ENCODE measurements at places on chromosomes 1 and 21.
A peak's percentile ranks its signal among the peaks of the same experiment; 100 is the strongest.

- DNase-seq = no peak
Measured at GRCh38 chr21:31660591-31660990, 1.1 kb downstream of the SOD1 start.

DNA sequence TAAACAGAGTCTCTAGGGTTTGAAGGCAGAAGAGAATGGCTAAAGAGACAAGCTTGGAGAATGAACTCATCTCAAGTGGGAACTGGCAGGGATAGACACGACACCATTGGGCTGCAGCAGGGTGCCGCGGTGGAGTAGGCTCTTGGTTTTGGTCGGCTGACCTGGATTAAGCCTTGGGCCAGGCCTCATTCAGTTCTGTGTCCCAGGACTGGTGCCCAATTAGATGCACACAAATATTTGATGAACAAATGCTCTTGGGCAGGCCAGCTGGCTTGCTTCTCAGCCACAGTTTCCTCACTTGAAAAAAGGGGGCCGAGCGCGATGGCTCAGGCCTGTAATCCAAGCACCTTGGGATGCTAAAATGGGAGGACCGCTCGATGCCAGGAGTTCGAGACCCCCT lies 53.4 kb upstream of the CITED4 start:
- DNase-seq = no peak

- no peak for DNase-seq
Measured at GRCh38 chr1:16254263-16254928, 17.4 kb upstream of the CPLANE2 start.

GRCh38 chr1:115237507-115237906 lies 100.5 kb downstream of the NGF start:
- DNase-seq = no peak

DNA sequence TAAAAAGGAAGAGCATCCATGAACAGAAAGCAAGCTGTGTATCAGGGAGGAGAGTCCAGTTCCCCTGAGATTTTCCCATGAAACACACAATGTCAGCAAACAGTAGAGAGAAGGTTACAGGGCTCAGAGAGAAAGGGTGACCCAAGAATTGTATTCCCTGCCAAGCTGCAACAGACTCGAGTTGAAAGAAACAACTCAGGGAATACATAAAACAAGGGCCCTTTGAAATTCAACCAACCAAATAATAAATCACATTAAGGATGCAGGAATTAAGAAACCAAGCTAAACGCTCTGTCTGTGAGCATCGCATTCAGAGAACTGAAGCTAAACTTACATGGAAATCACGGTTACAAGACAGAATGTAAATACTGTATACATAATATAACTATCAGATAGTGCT lies 20.2 kb downstream of the S100A16 start:
- no peak for DNase-seq

GRCh38 chr21:14762734-14763694 lies 216.9 kb upstream of the SAMSN1 start:
- no peak for DNase-seq

- DNase-seq = no peak
Measured at GRCh38 chr1:40762144-40762923, 21.3 kb upstream of the KCNQ4 start.

GRCh38 chr1:156001662-156002171 lies 19.0 kb downstream of the SSR2 start:
- no peak for DNase-seq

GRCh38 chr1:176884286-176884685 lies 280.2 kb downstream of the ASTN1 start:
- DNase-seq = no peak

DNA sequence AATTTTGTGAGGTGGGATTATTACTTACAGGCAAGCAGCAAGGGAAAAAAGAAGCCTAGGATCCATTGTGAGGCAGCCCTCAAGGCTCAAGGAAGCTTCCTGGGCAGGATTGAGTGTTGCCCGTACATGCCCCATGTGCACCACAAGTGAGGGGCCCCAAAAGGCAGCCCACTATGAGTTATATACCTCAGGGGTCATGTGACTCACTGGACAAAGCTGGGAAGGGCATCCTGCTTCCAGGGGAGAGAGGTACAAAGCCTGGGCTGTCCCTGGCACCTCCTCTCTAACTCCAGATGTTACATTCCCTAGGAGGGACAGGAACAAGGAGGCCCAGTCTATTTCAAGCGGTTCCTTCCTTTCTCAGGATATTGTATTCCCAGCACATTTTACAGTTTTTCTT lies 34.0 kb upstream of the CD1D start:
- no peak for DNase-seq

DNA sequence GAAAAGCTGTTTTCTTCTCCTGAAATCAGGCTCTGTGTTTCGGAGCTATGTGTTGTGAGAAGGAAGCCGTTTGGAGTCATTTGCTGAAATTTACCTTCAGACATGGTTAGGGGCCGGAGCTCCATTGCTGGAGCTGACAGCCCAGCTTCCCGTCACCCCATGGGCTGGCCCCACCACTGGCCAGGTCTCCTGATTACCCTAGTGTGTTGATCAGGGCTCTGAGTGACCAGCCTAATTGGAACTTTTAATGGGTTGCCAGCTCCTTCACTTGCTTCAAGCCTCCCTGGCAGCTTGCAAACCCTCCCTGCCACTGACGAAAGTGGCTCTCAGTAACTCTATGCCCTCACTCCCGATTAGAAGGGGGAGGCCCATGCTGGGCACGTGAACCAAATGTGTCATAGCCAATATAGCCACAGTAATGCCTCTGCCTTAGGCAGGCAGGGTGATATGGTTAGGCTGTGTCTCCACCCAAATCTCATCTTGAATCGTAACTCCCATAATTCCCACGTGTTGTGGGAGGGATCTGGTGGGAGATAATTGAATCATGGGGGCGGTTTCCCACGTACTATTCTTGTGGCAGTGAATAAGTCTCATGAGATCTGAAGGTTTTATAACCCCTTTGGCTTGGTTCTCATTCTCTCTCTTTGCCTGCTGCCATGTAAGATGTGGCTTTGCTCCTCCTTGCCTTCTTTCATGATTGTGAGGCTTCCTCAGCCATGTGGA lies 224.1 kb downstream of the TRABD2B start:
- no peak for DNase-seq

DNA sequence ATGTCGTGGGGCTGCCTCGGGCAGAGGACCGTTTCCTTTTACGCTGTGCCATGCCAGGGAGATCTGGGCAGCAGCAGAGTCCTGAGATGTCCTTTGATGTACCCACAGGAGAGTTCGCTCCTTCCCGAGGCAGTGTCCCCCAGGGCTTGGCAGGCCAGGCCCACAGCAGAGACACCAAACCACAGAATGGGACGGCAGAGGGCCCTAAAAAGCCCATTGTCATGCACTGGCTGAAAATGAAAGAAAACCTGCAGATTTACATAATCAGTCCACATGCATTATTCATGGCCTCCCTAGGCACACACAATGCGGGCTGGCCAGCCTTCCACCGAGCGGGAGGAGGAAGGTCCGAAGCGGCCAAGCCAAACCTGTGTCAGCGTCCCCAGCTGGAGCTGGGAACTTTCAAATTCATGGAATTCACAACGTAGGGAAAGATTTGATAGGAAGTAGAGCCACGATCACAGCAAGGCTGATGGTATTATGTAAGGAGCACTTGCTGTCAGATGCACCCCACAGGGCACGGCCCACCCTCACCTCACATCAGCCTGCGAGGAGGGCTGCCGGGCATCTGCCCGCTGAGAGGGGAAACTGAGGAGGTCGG lies 25.3 kb upstream of the EFHD2 start:
- DNase-seq = no peak

GRCh38 chr21:17598437-17598836 lies 14.3 kb downstream of the BTG3 start:
- DNase-seq = no peak

DNA sequence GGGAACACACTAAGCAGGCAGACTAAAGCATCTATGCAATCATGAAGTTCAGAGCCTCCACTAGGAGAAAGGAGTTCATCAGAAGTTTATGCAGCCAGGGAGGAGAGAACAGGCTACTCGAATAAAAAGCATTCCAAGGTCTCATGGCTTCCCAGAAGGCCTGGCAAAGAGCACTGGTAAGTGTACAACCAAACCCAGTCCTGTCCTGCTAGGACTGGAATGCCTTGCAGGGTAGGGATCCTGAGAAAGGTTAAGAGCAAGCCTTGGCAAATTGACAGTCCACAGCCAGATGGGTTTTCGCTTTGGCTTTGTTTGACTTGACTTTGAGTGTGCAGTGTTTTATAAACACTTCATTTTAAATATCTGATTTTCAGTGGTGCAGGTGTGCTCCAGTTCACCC lies 133.6 kb upstream of the ATP1B1 start:
- DNase-seq = no peak

- no peak for DNase-seq
Measured at GRCh38 chr1:58773406-58773840, 10.4 kb downstream of the JUN start.

- DNase-seq = no peak
Measured at GRCh38 chr1:246773213-246773641, 49.0 kb downstream of the SCCPDH start.

- DNase-seq = no peak
Measured at GRCh38 chr1:36790191-36790590, 244.1 kb downstream of the GRIK3 start.

- DNase-seq = no peak
Measured at GRCh38 chr1:15423355-15424077, 13.8 kb downstream of the EFHD2 start.

DNA sequence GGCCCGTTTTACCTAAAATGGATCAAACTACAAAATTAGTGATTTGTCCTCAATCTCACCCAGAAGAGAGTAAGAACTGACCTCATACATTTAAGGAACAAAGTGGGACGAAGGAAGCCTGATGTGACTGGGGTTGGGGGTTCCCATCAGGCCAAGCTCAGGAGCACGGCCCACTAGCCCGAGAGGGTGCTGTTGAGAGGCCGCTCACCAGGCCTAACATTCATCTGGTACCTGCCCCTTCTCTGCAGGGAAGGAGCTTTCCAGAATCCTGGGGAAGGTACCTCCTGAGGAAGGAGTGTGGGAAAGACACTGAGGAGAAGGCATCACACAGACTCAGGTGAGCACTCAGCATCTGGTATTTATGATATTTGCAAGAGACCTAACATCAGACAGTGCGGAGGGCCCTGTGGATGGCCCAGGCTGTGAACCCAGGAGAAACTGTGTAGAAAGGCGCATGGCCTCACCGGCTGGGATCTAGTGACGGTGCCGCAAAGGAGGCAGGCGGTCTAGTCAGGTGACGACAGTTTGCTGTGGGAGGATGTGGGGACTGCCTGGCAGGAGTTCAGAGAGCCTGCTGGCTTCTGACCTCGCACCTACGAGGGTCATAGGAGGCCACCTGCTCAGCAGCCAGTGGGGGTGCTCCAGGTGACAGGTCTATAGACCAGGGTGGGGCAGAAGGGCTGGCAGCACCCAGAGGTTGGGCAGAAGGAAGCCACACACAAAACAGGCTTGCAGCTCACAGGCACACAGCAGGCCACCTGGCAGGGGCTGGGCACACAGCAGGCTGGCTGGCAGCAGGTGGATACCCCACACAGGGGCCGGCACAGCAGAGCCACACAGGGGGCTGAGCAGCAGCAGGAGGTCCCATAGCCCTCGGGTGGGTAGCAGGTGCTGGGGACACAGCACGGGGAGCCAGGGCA lies 543 bp downstream of the KRTAP12-4 start:
- peak; percentile 35 for DNase-seq

GRCh38 chr1:216310776-216311175 lies 112.5 kb downstream of the USH2A start:
- no peak for DNase-seq

- DNase-seq = no peak
Measured at GRCh38 chr1:95139039-95139438, 21.9 kb downstream of the TLCD4 start.

DNA sequence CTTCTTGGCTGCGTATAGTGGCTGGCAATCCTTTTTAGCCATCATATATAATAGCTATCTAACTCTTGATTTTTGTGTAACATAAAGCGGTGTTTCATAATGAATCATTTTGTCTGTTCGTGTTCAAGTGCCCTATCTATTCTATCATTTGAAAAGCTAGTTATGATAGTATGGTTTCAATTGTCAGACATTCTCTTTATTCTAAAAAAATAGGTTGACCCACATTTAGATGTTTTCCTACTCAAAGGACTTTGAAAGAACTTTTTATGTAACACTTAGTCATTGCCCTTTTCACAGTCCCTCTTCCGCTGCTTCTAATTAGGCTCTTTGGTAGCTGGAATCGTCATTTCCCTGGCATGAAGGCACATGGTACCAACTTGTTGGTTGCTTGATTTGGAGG lies 272.2 kb upstream of the B3GALT2 start:
- no peak for DNase-seq

DNA sequence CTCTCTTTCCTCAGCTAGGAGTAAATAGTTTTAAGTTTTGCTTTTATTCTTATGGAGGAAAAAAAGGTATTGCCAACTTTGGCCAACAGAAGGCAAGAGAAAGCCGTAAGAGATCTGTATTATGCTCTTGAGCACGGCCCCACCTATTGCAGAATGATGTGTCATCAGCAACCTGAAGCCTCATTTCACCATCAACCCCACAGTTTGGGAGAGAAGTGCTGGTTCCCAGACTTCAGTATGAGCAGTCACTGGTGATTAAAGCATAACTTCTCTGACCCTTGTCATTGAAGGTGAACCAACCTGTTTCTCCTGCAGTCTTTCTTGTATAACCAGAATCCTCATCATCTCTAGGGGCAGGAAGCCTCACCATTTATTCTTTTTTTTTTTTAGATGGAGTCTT lies 100.2 kb downstream of the SIPA1L2 start:
- DNase-seq = no peak

GRCh38 chr1:2145946-2146835 lies 48.4 kb downstream of the FAAP20 start:
- DNase-seq = no peak
